CD4-positive, alpha-beta memory T cell (primary cell): ENCODE measurements at places on chromosomes 2 and 18.

DNA sequence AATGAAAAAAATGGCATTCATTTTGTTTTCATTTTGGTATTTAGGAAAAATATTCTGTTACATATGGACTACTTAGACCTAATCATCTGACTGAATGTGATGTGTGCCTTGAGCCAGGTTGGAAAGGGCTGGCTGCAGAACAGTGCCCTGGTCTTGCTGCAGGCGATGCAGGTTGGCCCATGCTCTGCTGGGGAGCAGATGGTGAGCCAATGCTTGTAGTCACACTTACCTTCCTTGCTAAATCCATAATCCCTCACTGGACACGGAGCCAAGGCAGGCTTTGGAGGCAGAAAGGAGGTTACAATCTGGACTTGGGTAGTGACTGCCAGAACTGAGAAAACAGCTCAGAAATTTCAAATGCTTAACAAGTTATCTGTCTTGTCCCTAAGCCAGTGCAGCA lies 228.7 kb downstream of the ARHGAP15 start:
- DNase-seq: no peak

DNA sequence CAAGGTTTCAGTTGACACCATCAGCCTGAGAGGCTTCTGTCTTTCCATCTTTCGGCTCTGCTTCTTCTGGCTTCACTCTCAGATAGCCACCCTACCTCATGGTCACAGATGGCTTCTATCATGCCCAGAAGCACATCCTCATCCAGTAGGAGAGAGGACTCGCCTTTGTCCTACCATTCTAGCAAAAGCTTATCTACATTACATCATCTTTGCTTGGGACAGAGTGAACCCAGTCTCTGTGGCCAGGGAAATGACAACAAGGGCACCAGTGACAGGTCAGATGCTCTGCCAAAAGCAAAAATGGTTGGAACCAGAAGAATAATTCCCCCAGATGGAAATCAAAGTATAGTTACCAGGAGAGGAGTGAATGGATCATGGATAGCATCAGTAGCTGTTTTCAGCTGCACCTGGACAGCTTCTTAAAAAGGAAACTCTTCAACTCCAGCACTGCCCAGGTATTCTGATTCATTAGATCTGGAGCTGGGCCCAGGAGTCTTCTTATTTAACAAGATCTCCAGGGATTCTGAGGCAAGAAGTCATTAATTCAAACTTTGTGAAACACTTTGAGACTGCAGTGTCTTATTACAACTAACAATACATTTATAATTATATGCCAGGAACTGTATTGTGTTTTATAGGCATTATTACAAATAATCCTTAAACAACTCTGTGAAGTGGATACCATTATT lies 257.7 kb upstream of the UBE2E3 start:
- no peak for DNase-seq

- no peak for DNase-seq
These were observed 133.0 kb downstream of the CELF4 start for GRCh38 chr18:37432436-37433195.

DNA sequence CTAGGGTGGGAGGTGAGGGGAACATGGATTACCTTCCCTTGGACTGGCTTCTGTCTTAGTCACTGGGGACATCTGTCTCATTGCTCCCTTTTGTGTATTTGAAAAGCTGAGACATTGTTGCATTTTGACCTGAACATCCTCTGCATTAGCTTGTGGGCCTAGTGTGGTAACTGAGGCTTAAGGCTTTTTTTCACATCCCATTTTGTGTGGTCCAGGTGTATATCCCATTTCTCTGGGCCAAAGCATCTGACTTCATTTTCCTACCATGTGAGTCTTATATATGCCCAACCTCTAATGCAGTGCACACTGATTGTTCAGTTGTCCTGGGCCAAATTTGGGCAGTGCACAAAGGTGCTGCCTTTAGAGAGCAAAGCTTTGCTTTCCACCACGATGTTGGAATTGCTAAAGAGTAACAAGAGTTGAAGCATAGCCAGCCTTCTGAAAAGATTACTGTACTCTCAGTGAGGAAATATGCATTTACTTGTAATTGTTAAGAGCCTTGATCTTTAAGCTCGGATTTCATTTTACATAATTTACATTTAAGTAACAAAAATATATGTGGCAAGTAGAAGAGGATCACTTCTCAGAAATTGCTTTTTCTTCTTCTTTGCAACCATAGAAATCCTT lies 13.3 kb downstream of the PRKCE start:
- DNase-seq: no peak

DNA sequence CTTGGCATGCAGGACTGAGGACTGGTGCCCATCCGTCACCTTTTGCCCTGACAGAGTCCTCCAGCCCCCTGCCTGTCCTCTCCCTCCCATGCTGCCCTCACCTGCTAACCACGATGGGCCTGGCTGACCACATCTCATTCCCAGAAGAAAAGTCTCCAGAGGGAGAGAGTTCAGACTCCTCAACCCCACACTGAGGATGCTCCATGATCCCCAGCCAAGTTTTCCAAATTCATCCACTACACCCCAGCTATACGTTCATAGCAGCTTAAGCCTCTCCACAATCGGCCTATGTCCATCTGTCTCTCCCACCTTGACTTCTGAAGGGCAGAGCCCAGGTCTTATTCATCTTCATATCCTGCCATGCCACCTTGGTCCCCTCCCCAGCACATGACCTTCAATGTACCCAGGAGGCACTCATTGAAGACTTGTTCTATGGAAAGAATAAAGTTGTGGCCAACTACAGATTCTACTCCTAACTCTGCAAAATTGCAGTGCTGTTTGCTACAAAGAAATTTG lies 115.6 kb upstream of the ID2 start:
- DNase-seq: no peak

GRCh38 chr18:57432751-57433400 lies 2.3 kb upstream of the ONECUT2 start:
- DNase-seq: no peak

DNA sequence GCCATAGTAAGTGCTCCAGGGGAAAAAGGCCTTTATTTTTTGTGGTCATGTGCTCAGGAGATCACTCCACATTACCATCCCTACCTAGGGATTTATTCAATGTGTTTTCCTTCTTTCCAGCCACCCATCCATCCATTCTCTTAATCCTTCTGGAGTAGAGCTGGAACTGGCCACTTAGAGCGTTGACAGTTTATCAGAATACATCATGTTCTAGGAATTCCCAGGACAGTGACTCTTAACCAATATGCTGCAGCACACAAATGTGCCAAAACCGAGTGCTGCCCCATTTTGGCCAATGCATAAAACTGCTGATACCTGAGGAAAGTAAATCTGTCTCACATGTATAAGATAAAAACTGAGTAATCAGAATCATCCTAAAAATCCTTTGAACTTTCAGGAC lies 63.7 kb downstream of the FARSB start:
- no peak for DNase-seq

- DNase-seq: no peak
These were observed 528.8 kb downstream of the CMPK2 start for GRCh38 chr2:6336752-6337471.

DNA sequence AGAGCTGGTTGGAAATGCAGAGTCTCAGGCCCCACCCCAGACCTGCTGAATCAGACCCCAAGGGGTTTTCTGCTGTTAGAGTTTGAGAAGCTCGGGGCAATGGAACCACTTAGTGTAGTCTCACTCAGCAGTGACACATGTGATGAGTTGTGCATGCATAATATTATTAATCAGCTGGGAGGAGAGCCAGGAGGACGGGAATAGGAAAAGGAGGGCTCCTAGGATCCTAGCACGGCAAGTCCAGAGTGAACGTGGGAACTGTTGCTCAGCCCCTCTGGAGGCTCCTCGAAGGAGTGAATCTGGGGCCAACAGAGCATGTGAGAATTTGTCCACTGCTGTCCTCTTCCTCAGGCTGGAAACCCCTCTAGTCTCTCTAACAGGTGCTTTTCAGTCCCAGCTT lies 87.1 kb downstream of the HS1BP3 start:
- DNase-seq: no peak

DNA sequence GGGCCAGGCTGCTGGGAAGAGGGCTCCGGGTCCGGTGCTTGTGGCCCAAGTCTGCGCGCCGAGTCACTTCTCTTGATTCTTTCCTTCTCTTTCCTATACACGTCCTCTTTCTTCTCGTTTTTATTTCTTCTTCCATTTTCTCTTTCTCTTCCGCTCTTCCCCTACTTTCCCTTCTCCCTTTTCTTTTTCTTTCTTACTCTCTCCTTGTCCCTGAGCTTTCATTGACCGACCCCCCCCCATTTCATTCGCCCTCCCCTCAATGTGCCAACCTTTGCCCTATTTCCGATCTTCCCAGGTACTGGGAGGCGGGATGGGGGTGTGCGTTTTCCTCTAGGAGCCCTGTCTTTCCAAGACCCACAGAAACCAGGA lies 1.8 kb downstream of the ONECUT2 start:
- DNase-seq: no peak

GRCh38 chr2:220575963-220576362 lies 948.5 kb downstream of the SLC4A3 start:
- no peak for DNase-seq
